Kidney tubule cell (primary cell): ENCODE measurements at places on chromosomes 3 and 15.

DNA sequence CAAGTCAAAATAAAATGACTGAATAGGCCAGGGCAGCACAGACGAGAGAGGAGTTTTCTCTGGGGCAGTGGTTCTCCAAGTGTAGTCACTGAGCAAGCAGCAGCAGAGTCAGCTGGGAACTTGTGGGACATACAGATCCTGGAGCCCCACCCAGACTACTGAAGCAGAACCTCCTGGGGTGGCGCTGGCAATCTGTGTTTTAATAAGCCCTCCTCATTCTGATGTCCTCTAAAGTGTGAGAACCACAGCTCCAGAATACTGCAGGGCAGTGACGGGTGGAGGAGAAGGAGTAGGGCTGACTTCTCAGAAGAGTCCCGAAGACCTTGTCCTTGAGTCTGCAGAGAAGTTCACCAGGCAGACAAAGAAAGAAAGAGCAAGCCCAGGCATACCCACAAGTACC is 251.3 kb upstream of the HES1 start:
- DNase-seq = peak; percentile 27

GRCh38 chr3:9666704-9667445 is 17.6 kb downstream of the MTMR14 start:
- DNase-seq = no peak

- no peak for DNase-seq
These were observed 333.8 kb downstream of the PDCD6IP start for GRCh38 chr3:34132069-34132692.

DNA sequence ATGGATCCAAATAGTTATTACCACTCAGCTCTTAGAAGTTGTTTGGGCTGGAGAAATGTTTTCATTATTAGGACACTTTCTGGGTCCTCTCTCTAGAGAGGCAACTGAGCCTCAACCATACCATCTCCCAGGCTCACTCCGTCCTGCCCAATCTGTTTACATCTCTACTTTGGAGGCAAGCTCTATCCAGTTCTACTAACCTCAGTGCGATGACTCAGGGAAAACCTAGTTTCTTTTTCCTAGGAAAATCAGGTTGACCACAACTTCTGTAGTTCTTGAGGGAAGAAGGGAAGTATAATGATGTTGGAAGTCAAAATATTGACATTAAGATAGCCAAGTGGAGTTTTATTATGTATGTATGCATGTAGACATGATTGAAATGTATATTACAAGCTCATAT is 40.4 kb downstream of the LPP start:
- DNase-seq = peak; percentile 63

DNA sequence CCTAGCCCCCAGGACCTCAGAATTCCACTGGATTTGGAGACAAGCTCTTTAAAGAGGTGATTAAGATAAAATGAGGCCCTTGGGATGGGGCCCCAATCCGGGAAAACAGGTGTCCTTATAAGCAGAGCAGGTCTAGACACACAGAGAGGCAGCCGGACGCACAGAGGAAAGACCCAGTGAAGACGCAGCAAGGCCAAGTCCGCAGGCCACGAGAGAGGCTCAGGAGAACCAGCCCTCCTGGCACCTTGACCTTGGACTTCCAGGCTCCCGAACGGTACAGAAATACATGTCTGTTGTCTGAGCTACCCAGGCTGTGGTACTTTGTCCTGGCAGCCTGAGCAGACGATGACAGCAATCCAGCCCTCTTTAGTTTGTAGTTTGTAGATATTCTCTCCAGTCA is 324.5 kb downstream of the OCA2 start:
- DNase-seq = no peak

DNA sequence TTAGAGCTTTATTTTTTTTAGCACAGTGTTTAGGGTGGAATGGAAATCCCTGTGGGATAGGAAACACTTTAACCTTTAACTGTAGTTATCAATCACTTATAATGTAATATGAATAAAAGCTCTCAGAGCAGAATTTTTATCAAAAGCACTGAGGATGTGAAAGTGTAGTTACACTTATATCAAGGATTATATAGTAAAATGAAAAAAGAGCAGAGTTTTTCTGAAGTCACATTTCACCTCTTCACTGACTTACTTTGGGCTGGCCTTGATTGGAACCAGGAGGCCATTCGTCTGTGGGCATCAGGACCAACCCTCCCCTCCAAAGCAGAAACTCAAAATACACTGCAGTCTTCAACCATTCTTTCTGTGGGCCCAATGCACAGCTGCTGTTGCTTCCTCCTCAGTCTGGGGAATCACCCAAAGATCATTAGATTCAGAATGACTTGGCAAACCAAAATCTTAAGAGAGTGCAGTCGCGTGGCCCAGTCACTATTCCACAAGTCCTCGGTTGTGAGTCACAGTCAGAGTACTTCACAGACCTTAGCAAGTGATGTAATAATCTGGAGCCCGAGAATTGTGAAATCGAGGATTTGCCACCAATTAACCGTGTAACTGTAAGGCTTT is 132.6 kb upstream of the COL8A1 start:
- peak; percentile 48 for DNase-seq
